Stimulated activated CD4-positive, alpha-beta T cell treated with anti-CD3 and anti-CD28 coated beads, Interleukin-12 subunit alpha, Interleukin-12 subunit beta, amount 100 ng/mL, for 48 hours (primary cell): ENCODE measurements at places on chromosomes 4 and X.

- DNase-seq, result no peak
Observed at GRCh38 chr4:33482773-33483172, 2761.5 kb downstream of the ARAP2 start.

DNA sequence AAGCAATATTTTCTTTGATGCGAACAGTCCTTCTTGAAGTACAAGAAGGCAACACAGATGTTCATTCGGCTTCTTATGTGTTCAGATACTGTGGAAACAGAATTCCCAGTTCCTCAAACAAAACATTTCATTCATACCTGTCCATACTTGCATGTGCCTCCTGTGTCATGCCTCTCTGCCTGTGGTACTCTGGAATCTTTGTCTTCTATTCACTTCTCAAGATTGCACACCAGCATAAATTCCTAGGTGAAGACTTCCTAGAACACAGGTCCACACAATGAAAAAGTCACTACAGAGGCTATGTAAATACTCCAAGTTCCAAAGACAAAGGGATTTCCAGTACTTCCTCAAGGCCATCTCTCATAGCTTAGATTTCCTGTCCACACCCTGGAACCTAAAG, 367.2 kb downstream of the AFF2 start:
- DNase-seq, result no peak

DNA sequence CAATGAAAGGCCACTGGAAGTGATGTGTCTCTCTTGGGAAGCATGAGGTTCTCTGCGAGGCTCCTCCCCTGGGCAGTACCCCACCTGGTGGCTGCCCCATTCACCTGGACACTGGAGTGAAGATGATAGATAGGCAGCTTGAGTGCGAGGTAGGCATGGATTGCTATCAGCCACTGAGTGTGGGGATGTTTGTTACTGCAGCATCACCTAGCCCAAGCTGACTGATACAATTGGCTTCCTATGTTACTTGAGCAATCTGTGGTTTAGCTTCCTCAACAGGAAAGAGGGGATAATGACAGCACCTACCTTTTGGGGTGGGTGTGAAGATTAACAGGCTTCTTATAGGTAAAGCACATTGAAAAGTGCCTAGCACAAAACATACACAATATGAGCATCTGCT, 30.8 kb downstream of the ADRA2C start:
- DNase-seq, result no peak

GRCh38 chr4:104494185-104494584, 509 bp downstream of the CXXC4 start:
- no peak for DNase-seq

GRCh38 chrX:36407836-36408235, 488.3 kb downstream of the CFAP47 start:
- DNase-seq, result no peak

GRCh38 chrX:129359269-129359668, 164.0 kb downstream of the SMARCA1 start:
- DNase-seq, result no peak

DNA sequence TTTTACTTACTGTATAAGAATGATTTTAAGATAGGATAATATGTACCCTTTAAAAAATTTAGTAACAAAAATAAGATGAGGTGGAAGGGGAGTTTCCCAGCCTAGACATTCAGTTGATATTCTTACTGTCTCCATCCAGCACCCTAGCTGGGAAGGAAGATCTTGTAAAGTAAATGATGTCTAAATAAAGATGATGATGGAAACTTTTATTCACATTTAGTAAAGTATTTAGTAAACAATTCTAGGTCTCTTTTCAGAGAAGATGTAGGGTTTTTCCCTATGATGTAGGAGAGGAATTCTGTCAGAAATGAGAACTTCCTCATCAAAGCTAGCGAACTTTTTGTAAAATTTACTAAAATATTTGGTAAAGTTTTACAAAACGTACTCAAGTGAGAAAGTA, 136.8 kb downstream of the RAPGEF2 start:
- no peak for DNase-seq

DNA sequence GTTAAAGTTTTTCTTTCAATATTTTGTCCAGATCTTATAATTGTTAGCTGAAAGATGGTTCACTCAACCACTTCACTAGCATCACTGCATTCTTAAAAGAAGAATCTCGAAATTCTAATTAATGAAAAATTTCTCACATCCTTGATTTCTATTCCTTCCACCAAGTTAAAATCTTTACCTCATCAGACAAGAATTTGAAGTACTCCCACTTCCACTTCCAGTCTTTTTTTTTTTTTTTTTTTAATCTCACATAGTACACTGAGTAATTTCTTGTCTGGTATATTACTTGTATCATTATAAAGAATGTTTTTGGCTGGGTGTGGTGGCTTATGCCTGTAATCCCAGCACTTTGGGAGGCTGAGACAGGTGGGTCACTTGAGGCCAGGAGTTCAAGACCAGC, 73.2 kb downstream of the FBXW7 start:
- no peak for DNase-seq

GRCh38 chr4:7910263-7910896, 29.3 kb downstream of the AFAP1 start:
- no peak for DNase-seq

DNA sequence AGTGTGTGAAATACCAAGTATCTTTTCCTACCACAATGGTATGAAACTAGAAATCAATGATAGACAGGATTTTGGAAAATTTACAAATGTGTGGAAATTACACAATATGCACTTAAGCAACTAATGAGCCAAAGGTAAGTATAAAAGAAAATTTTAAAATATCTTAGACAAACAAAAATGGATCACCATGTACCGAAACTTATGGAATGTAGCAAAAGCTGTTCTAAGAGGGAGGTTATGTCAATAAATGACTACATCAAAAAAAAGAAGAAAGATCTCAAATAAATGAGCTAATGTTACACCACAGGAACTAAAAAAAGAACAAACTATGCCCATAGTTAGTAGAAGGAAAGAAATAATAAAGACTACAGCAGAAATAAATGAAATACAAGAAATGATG, 1084.1 kb downstream of the TECRL start:
- no peak for DNase-seq

- no peak for DNase-seq
Observed at GRCh38 chrX:155718972-155719586, 106.3 kb upstream of the TMLHE start.

GRCh38 chr4:42070463-42070862, 80.1 kb downstream of the SLC30A9 start:
- no peak for DNase-seq

DNA sequence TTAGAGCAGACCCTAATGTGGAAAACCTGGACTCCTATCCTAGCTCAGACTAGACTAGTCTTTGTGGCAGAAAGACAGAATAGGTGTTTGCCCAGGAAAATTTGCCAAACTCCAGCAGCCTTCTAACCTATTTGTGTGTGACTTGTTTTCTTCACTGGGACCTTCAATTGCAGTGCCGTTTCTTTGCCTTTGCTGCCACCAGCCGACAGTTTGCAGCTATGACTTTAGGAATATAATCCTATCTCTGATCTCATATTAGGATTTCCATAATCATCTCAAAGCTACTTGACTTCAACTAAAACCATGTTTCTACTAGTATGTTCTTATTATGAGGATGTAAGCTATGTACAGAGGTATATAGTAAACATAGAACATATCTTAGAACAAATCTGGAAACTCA, 60.2 kb upstream of the PGAM4 start:
- no peak for DNase-seq

- DNase-seq, result no peak
Observed at GRCh38 chr4:213971-214370, 89.7 kb downstream of the ZNF718 start.

GRCh38 chr4:146243141-146243882, 29.0 kb downstream of the REELD1 start:
- DNase-seq, result peak; percentile 61

DNA sequence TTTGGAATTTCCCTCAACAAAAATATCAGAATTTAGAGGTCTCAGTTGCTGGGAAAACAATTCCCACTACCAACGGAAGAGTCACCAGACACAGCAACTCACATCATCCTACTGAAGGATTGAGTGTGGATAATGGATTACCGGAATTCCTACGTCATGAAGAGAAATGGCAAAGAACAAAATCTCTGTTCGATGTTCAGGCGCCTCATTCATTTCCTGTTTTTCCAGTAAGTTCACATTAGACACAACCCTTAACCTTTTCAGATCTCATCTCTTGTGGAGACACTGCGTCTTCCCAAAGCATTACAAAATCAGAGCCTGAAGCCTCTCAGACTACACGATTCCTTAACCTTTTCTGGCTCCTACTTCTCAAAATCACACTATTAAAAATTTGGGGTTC, 58.5 kb upstream of the CPEB2 start:
- DNase-seq, result no peak

DNA sequence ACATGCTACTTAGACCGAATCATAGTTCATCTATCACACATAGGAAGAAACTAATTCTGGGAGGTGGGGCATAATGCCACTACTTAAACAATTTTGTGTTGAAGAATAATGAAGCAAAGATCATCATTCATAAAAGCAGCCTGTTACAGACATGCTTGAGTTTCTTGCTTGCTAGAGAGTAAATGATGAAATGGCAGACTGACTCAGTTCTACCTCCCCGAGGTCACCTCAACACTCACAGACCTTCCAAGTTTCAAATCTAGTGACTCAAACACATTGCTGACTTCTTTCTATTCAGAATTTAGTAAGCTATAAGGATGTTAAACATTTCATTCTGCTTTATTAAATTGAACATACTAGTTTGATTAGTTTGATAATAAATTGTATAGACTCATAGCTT, 636.5 kb upstream of the FRG1 start:
- DNase-seq, result no peak

DNA sequence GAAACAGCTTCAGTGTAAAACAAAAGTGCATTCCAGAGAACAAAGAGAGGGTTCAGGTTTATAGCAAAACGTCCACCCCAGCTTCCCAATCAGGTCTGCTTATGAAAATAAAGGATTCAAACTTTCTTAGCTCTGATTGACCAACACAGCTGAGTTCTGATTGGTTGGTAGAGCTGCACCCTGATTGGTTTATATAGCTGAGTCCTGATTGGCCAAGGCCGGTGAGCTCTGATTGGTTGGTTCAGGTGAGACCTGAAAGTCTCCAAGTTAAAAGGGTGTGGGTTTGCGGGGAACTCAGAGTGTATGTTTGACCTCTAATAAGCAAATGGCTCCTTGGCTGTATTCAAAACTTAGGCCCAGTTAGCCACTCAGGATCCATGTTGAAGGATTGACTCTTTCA, 20.9 kb downstream of the CLRN2 start:
- no peak for DNase-seq

- no peak for DNase-seq
Observed at GRCh38 chr4:146592019-146592418, 46.7 kb upstream of the POU4F2 start.

DNA sequence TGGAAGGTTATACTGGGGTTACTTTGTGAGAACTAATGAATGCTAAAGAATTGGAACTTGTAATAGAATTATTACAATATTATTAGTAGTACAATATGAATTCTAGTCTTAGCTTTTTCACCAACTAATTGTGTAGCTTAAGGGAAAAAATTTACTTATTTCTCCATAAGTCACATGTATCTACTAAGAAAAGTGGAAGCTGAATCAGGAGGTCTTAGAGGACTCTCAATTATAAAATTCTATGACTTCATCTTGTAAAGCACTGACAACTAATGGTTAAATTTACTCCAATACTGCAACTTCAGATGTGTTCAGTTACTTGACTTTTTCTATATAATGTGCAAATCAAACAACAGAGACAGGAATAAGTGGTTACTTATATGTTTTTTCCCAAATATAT, 899 bp upstream of the TMPRSS11D start:
- DNase-seq, result no peak

DNA sequence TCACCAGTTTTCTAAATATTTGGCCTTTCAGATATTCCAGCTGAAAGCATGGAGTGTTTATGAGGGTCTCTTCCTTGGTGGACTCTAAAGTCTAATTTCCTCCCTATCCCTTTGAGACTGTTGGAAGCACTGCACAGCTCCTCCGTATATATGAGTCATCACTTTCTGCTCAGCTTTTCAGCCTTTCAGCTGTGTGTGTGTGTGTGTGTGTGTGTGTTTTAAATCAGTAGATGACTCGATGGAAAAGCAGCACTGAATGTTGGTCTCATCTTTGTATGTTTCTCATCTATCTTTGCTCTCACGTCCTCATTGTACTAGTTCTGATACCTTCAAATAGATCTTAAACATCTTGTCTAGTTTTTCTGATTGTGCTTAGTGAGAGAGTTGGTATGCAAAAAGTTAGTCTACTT, 81.6 kb downstream of the ZFX start:
- DNase-seq, result no peak

DNA sequence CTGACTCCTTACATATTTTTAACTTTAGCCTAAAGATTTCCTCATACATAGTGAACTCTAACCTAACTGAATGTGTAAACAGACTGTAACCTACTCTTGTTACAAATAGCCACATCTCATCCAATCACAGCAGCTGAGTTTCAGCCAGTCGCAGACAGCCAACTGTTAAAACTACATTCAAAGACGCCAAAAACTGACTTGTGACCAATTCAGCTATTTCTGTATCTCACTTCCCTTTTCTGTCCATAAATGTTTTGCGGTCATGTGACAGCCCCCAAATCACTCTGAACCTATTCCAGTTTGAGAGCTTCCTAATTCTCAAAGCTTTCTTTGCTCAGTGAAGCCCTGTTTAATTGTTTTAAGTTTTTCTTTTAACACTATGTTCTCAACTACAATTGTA, 2731.9 kb downstream of the ARAP2 start:
- DNase-seq, result no peak

DNA sequence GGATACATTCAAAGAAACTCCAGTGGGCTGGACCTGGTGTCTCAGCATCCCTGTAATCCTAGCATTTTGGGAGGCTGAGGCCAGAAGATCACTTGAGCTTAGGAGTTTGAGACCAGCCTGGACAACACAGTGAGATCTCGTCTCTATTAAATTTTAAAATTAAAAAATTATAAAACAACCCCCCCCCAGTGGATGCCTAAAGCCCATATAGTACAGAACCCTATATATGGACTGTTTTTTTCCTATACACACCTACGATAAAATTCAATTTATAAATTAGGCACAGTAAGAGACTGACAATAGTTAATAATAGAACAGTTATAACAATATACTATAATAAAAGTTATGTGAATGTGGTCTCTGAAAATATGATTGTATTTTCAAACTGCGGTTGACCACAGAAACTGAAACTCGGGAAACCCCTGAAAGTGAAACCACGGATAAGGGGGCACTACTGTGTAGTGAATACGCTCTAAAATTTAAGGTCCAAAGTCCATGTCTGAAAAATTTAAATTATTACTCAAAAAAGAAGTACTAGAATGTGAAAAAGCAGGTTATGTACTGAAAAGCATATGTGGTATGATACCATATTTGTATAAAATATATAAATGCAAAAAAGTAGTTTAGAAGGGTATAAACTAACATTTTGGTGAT, 2.0 kb downstream of the SMIM14 start:
- no peak for DNase-seq

DNA sequence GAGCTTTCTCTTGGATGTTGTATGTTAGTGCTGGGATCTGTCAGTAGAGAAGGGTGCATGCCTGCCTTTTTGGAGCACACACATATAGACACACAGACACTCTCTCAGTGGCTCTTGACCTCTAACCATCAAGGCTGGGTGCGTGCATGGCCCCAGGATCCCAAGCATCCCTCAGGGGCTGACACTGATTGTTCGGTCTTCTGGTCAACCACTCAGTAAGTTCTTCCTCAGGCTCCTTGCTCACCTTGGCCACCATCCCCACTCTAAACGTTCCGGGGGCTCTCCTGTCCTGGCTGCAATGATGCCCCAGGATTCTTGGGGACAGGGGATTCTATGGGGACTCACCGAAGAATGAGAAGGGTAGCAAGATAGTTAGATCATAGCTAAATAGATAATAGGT, 179.6 kb downstream of the SHOX start:
- DNase-seq, result no peak
